PC-3 (cell line): ENCODE measurements at places on chromosomes 11 and 22. TPM values are rescaled to one million over a fixed set of nuclear protein-coding genes. Genes with fewer than 3 reads are reported as not detected.

- DNase-seq: no peak
Observed at GRCh38 chr11:2443881-2444820, at the start of gene TRPM5. Gene TRPM5 (minus strand): TSS chr11:2444514. CDS start chr11:2423036, 21,478 bp downstream.

DNA sequence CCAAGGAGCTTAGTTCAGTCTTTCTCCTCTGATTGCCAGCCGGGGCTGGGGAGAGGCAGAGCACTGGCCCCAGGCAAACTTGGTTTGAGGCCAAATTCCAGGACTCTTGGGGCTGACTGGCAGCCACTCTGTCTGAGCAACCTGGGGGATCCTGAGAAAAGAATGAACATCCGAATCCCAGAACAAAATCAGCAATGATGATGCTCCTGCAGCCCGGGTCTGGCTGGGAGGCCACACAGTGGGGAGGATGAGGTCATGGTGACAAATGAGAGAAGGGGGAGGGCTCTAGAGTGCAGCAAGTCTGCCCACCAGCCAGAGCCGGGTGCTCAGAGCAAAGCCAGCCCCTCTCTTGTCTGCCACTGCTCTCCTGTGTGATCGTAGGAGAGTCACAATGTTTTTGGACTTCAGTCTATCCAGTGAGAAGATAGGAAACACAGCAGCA is 71.8 kb upstream of the PAX6 start:
- peak; percentile 32 for DNase-seq

DNA sequence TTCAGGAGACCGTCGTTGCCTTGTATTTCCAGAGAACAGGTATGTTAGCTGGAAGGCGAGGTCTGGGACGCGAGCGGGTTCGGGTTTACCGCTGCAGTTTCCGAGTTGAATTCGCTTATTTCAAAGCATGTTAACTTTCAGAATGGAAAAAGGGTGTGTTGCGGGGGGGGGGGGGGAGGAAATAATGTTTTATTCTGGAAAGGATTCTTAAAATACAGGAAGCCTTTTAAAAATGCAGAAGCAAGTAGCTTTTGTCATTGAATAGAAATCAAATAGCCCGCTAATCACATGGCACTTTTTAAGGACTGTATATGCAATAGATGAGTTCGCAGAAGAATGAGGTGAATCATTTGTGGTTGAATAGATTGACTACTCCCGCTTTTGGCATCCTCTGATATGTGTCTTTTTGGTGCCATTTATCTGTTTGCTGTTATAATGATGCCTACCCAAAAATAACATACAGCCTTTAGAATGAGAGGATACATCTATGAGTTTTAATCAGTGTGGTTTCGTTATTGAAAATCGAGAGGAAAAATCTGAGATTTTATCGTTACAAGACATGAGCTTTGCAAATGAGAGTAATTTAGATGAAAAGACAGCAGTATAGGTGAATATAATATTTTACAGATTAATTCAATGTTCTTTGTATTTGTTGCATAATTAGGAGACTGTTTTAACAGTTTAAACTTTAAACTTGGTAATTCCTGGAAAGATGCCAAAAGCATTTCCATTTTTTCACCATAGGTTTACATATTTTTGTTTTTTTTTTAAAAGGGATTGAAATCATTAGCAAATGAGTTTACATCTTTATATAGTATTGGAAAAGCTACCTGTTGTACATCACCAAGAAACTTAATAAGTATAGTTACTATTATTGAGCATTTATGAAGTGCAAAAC is 1.7 kb downstream of the PDE3B start:
- DNase-seq: no peak

DNA sequence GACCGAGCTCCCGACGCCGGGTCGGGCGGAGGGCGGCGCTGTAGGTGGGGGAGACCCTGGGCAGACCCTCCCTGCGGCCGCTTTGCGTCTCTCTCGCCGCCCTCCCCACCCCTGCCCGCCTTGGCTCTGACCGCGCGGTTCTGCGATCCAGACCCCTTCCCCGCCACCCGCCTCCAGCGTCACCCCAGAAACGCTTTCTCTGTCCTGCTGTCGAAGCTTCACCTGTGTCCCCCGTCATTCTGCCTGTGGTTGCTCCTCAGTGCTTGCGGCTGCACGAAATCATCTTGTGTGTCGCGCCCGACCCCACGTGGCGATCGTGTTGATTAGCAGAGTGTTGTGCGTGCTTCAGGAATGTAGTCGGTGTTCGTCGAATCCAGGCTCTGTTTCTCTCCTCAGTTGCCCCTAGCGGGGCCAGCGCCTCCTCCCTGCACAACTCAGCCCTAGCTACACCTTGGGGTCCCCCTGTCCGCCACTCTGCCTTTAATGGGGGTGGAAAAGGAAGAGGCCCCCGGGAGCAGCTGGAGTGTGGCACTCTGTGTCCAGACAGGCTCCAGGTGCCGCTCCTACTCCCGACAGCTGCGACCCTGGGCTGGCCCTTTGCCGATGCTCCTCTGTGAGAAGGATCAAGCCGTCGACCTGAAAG is 851 bp downstream of the PTDSS2 start:
- DNase-seq: peak; percentile 55

DNA sequence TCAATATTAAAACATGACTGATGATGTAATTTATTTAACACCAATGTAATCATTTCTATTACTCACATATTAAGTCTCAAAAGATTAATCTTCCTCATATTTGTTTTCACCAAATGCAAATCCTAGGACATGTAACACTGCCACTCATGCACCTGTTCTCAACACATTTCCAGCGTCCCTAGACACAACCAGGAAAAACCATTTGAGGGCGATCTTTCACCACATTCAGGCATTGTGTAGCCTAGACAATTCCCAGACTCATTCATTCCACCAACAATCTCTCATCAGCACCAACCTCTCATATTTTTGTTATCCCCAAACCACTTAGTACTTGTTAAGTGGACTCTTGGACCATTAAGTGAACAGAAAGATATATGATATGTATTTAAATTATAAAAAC is 66.1 kb downstream of the SLC36A4 start:
- peak; percentile 8 for DNase-seq

DNA sequence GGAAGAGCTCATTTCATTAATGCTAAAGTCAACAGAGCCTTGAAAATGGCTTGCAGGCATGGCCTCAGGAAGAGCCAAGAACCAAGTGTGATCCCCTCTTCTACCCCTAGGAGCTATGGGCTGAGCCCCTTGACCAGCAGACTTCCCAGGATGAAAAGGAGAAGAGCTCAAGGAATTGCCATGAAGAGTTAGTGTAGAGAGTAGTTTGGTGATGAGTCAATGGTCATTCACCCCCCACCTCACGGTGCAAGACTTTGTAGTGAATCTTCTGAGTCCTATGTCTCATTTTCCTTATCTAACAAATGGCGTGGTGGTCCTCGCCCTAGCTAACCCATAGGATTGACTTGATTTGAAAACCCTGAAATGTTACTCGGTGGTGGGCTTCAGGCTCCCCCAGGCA is 422.4 kb upstream of the CADM1 start:
- DNase-seq: no peak

DNA sequence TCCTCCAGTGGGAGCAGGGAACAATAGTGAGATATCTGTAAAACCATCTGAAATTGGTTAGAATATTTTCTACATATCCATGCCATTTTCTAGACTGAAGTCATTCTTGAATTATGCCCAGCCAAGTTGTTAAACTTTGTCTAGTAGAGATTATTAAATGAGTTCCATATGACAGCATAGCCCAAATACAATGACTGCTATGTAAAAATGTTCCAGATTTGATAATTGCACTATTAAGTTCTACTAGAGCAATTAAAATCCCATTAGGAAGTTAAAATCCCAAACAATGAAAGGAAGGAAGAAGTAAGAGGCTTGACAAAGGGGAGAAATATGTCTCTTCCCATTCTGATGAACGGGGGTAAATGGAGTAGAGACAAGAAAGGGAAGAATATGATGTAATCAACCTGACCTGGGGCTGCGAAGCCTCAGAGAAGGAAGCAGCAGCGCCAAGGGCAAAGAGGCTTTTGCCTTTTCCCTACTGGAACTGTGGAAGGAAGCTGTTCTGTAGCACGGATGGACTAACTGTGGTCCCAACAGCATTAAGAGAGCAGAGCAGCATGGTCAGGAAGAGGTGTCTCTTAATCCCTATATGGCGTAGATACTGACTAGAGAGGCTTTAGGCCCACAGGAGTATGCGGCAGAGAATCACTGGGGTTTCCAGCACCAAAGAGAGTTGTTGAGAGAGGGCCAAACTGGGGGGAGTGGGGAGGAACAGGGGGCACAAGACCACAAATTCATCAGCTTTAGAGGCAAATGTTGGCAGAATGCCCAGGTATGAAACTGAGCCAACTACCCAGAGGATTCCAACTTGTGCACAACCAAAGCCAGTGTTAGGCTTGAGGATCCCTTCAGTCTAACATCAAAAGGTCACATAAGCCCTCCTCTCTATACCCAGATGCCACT is 26.7 kb downstream of the RRP8 start:
- DNase-seq: no peak

GRCh38 chr11:45212566-45213315 is 66.3 kb downstream of the PRDM11 start:
- DNase-seq: no peak

DNA sequence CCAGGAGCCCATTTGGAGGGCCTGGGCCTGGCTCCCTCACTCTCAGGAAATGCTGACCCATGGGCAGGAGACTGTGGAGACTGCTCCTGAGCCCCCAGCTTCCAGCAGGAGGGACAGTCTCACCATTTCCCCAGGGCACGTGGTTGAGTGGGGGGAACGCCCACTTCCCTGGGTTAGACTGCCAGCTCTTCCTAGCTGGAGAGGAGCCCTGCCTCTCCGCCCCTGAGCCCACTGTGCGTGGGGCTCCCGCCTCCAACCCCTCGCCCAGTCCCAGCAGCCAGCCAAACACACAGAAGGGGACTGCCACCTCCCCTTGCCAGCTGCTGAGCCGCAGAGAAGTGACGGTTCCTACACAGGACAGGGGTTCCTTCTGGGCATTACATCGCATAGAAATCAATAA is 37.1 kb downstream of the CDKN1C start:
- DNase-seq: no peak

- DNase-seq: no peak
Observed at GRCh38 chr22:38860283-38861169, 11.5 kb downstream of the CBX6 start.

DNA sequence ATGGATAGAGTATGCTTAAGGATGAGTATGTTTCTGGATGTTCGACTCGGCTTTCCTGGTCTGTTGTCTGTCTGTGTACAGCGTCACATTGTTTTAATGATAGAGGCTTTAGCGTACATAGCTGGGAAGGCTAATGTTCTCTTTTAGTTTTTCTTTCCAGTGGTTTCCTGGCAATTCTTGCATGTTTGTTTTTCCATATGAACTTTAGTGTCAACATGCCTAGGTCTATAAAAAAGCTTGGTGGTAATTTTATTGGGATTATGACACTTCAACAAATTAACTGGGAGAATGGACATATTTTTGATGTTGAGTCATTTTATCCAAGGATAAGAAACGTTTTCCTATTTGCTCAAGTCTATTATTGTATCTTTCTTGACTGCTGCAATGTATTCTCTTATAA is 17.6 kb downstream of the F2 start:
- DNase-seq: peak; percentile 45

- no peak for DNase-seq
Observed at GRCh38 chr11:37948258-37948657, 1350.2 kb upstream of the RAG2 start.

DNA sequence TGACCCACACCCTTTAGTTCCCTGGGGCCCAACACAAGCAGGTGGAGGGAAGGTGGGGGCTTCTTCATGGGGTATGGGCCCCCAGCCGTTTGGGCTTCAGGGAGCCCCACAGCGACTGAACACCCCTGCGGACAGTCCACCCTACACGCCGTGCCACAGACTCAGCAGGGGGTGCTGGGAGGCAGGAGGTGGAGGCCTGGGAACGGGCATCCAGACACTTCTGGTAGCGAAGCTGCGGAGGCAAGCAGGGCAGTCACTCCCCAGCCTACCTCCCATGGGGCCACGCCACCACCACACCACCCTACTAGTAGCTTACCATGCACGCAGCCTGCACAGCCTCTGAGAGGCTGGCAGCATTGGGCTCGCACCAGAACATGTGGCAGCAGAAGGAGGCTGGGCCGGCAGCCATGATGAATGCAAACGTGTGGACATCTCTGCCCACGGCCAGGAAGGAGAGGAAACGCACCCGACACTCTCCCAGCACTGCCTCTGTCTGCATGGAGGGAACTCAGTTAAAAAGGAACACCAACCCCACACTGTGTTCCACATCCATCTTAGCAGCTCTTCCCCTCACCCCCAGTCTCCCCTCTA is 5.3 kb downstream of the SMPD1 start:
- DNase-seq: no peak

DNA sequence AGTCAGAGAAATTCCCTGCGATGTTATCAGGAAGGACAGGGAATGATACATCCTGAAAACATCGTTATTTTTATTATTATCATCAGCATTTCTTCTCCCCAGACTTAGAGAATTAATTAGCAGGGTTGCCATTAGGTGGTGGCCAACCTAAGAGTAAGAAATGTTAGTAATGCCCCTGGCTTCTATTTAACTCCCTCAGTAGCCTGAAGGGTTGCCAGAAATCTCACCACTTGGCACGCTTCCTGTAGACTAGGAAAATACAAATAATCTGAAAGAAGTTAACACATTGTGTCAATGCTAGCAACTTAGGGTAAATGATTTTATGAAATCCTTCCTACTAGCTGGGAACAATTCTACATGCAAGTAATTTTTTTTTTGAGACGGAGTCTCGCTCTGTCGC is 45.5 kb downstream of the ENDOD1 start:
- DNase-seq: peak; percentile 47

- no peak for DNase-seq
Observed at GRCh38 chr11:33747979-33748378, 11.8 kb upstream of the CD59 start.

DNA sequence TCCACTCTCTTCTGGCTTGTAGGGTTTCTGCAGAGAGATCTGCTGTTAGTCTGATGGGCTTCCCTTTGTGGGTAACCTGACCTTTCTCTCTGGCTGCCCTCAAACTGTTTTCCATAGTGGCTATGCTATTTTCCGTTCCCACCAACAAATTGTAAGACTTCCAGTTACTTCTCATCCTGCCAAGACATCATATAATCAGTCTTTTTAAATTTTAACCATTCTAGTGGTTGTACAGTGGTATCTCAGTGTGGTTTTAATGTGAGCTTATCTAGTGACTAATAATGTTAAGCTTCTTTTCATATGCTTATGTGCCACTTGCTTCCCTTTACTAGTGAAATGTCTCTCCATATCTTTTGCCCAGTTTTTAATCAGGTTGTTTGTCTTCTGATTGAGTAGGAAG is 13.6 kb upstream of the TRIM29 start:
- DNase-seq: no peak

- peak; percentile 5 for DNase-seq
Observed at GRCh38 chr22:42114721-42115120, 15.9 kb downstream of the CYP2D6 start.

- DNase-seq: no peak
Observed at GRCh38 chr11:75383246-75383645, 16.1 kb upstream of the RPS3 start.

Gene FOSL1
- total RNA-seq: 656 and 851 TPM in 2 replicates

Gene LRRC75B
- 4.5 and 7.7 TPM in 2 replicates for total RNA-seq

Gene OR52N4
- total RNA-seq: not detected in 2 replicates

Gene CCDC134
- 7.9 and 17.6 TPM in 2 replicates for total RNA-seq

Gene KDM4E
- total RNA-seq: not detected in 2 replicates

Gene MADD
- total RNA-seq: 23.1 and 26.4 TPM in 2 replicates

Gene MMP12
- not detected in 2 replicates for total RNA-seq

Gene OR4A16
- total RNA-seq: not detected in 2 replicates

Gene YAP1
- 104 and 118 TPM in 2 replicates for total RNA-seq

Gene MAJIN
- total RNA-seq: not detected in 2 replicates
